ENCODE measurements at places on chromosomes 12 and 14.

DNA sequence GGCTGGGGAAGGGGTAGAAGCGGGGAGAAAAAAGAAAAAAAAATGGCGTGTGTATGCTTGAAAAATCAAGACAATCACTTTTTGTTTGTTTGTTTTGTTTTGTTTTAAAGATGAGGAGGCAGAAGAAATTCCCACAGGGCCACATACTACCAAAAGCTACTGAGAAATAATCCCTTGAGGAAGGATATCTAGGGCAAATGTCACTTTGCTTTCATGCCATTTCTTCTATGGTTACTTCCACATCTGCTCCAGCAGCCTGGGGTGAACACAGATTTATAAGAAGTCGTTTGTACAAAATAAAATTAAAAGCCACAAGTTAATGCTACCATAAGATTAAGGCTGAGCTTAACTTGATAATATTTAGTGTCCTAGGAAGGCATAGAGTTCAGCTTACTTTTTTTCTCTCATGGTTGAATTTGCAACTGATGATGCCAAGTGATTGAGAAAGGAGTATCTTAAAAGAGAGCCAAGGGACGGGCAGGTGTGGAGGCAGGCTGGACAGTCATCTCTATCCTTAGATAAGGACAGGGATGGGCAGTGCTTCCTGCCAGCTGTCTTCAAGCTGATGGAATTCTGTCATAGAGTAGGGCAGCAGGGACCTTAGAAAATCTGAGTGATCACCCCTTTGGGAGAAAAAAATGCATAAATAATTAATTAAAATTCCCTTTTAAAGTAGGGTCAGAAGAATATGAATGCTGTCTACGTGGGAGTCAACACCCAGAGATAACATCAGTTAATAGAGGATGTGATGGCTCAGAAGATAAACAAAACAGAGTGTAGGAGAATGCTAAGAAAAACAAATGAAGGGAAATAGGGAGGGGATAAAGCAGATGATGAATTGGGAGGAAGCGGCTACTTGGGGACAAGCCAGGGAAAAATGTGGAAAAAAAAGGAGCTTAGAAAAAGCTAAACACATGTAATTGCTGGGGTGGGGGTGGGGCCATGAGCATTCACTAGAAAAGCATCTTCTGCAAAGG is 57.1 kb downstream of the DYRK2 start:
- DNase-seq: no peak

GRCh38 chr12:125678589-125678993 is 613.4 kb downstream of the AACS start:
- no peak for DNase-seq

- DNase-seq: no peak
These were observed 13.9 kb downstream of the SYT1 start for GRCh38 chr12:78878459-78878858.

- DNase-seq: no peak
These were observed 31.6 kb downstream of the KLRD1 start for GRCh38 chr12:10339053-10339840.

DNA sequence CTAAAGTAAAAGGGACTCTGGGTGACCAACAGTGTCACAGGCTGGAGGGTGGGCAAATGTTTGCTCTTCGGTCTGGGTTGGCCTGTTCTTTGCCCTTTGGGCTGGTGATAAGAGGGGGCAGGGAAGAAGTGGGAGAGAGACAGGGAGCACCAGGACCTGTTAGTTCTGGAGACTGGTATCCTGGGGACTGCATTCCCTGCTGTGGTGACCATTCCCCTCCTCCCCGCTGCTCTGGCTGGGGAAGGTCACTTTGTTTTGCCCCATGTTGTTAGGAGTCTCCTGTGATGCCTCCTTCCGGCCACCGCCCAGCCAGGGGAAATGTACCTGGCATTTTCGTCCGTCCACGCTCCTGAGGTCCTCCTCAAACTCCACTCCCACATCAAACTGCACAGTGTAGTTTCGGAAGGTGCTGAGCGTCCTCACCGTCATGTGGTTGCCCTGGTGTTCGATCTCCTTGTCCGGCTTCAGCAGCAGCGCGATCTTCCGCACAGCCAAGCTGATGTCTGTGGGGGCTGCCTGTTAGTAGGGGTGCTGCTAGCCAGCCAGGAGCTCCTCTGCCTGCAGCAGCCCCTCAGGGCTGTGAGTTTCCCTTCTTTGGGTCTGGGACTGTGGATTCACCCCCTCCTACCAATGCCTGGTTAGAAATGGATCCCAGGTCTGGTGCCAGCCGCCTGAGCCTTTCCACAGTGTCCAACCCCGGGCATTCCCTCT is 618 bp downstream of the RBP5 start:
- DNase-seq: no peak

DNA sequence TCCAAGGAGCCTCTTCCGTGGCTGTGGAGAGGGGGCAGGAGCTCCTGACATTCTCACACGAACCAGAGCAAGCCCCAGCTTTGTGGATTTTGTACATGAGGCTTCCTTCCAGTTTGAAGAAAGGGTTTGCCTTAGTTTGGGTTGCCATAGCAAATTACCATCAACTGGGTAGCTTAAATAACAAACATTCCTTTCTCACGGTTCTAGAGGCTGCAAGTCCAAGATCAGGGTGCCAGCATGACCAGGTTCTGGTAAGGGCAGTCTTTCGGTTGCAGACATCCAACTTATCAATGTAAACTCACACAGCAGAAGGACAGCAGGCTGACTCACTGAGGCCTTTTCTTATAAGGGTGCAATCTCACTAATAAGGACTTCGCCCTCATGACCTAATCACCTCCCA is 25.9 kb upstream of the STAB2 start:
- DNase-seq: no peak

DNA sequence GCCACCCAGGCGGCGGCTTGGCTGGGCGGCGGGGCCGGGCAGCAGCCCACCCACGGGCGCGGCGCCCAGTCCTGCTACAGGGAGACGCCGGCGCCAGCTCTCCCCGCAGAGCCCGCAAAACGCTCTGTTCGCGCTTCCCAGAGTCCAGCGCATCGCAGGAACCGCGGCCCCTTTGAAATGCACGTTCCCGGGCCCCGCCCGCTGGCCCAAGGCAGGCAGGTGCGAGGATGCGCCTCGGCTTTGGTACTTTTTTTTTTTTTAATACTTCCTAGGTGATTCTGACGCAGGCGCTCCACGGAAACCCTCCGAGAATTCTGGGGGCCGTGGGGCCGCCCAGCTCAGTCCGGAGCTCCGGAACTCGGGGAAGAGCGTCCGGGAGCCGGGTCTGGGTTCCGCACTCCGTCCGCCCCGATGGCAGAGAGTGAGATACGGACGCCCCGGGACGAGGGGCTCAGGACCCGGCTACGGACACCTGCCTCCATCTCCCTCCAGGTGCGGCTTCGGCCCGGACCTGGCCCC is 483 bp downstream of the POC1B start:
- DNase-seq: peak; percentile 39

GRCh38 chr14:21057803-21058675 is at the start of gene RNASE8:
Gene RNASE8 (plus strand): TSS chr14:21057822. CDS start chr14:21057893, 71 bp downstream.
- DNase-seq: no peak

DNA sequence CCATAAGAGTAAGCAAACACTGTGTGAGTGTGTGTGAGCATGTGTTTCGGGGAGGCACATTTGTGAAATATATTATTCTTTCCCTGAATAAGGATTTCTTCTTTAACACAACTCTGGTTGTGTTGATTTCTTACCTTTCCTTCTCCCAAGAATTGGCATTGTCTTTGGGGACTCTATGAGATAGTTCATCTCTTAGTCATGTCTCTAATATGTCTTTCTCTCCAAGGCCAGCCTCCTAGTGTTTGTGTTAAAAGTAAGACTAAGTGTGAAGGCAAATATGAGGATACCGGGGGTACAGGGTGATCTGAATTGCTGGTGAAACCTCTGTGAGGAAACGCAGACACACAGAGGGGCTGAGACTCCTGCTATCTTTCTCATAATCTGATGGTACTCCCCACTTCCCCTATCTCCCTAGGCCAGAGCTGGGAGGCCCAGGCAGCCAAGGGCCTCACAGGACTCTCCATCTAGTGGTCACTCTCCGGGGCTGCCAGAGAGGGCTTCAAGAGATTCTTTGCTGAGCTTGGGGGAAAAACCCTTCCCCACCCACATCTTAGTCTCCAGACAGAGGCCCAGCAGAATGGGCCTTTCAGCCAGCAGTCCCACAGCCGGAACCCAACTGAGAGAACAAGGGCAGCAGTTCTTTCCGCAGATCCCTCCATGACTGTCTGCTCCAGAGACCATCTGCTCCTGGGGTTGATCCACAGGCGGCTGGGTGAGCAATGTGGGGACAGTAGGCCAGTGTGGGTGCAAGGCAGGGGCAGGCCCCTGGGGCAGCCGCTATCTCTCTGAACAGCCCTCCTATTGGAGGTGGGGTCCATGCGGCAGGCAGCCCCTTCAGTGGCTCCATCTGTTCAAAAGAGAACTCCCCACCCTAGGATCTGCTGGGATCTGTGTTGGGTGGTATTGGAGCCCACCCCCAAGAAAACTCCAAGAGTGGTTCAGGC is 5.8 kb upstream of the HOXC12 start:
- DNase-seq: no peak

DNA sequence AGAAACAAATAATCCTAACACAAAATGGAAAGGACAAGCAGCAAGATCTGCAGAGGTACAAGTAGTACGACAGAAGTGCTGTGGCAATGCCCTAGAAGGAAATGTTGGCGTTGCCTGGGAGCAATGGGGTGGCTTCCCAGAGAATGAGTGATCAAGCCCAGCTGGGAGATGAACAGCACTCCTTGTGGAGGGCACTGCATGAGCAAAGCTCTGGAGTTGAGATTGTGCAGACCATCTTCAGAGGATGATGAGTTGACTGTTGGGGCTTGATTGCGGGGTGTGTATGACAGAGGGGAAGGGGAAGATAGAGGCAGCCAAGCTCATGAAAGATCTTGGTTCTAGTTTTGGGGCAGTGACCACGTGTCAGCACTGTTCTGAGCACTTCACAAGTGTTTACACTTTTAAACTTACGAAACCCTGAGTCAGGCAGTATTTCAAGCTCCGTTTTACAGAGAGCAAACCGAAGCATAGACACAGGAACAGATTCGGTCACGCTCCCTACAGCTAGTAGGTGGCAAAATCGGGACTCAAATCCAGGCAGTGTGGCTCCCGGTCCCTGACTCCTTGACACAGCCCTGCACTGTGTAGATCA is 127.2 kb upstream of the LHX5 start:
- no peak for DNase-seq

- DNase-seq: no peak
These were observed 5.5 kb downstream of the PABPN1 start for GRCh38 chr14:23326491-23327332.

- no peak for DNase-seq
These were observed 66.3 kb upstream of the AMN start for GRCh38 chr14:102856179-102856578.

- no peak for DNase-seq
These were observed 118.7 kb upstream of the CDKN3 start for GRCh38 chr14:54278087-54278486.

GRCh38 chr12:22733756-22734155 is 108.8 kb downstream of the ETNK1 start:
- DNase-seq: no peak

GRCh38 chr12:114140576-114140975 is 174.5 kb upstream of the RBM19 start:
- DNase-seq: no peak

DNA sequence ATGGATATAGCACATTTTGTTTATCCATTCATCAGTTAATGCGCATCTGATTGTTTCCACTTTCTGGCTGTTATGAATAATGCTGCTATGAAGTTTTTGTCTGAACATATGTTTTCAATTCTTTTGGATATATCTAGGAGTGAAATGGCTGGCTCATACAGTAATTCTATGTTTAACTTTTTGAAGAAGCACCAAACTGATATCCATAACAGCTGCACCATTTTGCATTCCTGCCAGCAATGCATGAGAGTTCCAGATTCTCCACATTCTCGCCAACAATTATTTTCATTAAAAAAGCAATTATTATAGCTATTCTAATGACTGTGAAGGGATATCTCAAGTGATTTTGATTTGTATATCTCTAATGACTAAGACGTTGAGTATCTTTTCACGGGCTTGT is 89.9 kb upstream of the PPP4R3A start:
- DNase-seq: no peak

DNA sequence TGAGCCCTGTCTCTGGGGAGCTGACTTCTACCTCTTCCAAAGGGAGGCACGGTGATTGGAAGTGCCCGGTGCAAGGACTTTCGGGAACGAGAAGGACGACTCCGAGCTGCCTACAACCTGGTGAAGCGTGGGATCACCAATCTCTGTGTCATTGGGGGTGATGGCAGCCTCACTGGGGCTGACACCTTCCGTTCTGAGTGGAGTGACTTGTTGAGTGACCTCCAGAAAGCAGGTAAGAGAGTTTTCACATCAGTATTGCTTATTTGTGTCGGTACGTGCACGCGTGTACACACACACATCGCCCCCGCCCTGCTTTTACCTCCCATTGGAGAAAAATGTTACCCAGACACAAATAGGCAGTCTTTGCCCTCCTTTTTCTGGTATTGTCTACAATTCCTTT is 13.7 kb downstream of the PFKM start:
- DNase-seq: no peak

DNA sequence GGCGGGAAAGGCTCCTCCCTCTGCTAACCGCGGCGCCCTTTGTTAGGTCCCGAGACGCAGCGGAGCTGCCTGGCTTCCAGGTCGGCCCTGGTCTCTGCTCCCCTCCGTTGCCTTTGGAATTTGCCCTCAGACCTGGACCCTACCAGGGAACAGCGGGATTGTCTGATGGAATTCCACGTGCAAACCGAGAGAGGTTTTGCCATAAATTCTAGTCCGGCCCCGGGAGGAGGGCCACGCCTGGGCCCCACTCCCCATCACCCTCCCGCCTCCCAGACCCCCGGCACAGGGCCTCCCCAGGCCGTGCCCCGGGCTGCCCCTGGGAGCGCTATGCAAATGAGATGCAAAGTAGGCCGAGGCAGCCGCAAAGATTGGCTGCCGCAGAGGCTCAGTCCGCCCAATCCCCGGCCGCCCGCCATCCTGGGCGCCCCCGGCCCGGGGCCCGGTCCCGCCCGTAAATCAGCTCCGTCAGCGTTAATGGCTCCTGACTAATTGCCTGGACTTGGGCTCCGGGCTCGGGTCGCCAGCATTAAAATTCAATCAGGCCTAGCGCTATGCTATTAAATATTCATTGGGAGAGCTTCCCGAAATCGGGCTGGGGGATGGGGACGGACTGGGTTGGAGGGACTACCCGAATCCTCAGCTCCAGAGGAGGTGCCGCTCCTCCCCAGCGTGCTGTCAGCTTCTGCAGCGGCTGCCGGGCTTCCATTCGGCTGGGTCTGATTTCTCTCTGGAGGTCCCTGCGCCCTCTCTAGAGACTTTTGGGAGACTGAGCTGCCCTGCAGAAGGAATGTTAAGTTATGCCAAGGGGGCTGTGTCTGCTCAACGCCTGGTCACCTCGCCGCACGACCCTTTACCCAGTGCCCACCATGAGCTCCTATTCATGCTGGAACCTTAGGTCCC is 15.7 kb upstream of the FIGNL2 start:
- DNase-seq: no peak

GRCh38 chr12:5222011-5222461 is 178.4 kb downstream of the KCNA5 start:
- no peak for DNase-seq

DNA sequence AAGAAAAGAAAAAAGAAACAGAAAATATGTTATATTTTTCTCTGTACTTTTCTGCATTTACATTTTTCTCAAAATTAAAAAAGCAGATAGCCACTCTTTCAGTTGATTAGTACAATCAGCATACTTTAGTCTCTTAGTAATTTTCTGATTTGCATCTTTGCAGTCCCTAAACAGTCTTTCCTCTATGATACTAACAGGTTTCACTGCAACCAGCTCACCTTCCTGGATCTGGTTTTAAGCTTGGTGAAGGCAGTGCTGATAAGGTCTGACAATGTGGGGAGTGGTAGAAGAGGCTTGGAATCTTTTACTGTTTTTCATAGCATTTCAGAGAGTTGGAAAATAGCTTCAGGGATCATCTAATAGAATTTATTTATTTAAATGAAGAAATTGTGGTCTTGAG is 457.6 kb downstream of the ZFP36L1 start:
- no peak for DNase-seq

GRCh38 chr12:106333010-106333409 is 24.5 kb upstream of the POLR3B start:
- DNase-seq: no peak

All from stimulated activated CD4-positive, alpha-beta T cell treated with anti-CD3 and anti-CD28 coated beads, Interleukin-1b, Interleukin-23, amount 100 ng/mL, for 4 hours (primary cell).